ENCODE measurements at places on chromosomes 5 and 9.
A peak's percentile ranks its signal among the peaks of the same experiment; 100 is the strongest.

GRCh38 chr9:94631599-94631998 lies 7.7 kb downstream of the FBP1 start:
- no peak for DNase-seq

DNA sequence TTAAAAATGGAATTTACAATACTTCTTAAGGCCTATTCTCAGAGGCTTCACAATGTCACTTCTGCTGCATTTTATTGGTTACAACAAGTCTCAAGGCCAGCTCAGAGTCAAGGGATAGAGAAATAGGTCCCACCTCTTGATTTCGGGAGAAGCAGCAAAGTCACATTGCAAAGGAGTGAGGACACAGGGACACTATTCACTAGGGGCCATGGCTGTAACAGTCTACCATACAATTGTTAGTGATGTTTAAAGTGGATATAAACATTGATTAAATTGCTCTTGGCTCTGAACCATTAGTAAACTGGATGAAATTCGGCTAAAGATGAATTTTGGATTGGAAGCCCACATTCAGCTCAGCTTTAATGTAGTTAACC lies 21.7 kb upstream of the CMBL start:
- no peak for DNase-seq

DNA sequence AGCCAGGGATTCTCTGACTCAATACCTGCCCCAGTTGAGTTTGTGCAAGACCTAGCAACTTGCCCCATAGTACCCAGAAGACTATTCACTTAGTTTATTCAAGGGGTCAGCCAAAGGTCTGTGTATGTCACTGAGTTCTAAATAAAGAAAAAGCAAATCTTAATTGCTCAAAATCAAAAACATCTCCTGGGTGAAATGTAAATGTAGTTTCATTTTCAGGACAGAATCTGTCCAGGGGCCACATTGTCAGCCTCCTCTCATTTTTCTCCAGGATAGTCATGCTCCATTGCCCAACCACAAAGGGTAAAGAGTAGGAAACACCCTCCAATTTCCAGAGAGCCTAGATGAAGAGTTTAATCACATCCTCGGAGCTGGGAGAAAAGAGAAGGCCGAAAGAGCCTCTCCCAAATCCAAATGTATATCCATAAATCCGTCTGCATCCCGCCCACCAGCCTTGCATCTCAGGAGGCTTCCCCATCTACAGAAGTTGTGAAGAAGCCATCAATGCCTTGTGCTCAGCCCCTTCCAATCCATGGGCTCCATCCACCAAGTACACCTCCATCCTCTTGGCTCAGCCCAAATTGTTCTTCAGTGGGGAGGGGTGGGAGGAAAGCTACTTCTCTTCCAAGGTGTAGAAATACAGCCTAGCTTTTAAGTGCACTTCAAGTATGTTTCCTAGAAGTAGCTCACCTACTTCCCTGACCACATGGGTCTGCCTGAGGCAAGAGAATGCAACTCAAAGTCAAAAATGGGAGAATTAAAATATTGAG lies 26.9 kb downstream of the ADAM19 start:
- no peak for DNase-seq

DNA sequence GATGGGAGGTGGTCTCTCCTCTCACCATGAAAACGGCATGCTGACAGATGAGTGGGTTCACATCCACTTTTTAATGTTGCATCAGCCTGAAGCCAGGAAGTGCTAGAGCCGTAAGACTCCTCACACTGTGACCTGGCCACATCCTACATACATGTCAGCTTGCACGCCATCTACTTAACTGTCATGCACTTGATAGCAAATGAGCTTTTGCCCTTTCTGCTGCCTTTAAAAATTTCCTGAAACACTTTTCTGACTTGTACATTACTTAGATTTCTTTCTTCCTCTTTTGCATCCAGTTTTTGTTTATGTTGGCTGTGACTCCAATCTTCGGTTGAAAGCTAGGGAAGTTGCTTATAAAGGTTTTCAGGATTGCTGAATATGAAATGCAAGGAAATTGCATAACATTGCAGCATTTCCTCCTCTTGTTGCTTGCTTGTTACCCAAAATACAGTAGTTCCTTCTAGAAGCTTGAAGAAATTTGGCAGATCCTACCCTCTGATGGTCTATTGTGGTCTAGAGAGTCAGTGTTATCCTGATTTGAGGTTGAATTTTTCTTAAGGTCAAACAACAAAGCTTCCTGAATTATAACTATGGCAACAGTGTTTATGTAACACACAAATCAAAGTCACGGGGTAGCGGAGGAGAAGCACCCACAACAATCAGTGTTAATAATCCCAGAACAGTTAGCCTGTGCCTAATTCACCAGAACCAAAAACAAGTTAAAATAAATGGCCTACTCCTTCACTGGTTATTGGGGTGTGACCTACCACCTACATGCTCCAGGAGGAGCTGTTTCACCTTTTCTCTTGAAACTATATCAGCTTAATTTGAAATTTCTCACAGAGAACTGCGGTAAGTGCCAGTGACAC lies 232.5 kb downstream of the ARHGAP26 start:
- DNase-seq, result no peak

GRCh38 chr5:96072138-96072790 lies 110.6 kb upstream of the ELL2 start:
- no peak for DNase-seq

DNA sequence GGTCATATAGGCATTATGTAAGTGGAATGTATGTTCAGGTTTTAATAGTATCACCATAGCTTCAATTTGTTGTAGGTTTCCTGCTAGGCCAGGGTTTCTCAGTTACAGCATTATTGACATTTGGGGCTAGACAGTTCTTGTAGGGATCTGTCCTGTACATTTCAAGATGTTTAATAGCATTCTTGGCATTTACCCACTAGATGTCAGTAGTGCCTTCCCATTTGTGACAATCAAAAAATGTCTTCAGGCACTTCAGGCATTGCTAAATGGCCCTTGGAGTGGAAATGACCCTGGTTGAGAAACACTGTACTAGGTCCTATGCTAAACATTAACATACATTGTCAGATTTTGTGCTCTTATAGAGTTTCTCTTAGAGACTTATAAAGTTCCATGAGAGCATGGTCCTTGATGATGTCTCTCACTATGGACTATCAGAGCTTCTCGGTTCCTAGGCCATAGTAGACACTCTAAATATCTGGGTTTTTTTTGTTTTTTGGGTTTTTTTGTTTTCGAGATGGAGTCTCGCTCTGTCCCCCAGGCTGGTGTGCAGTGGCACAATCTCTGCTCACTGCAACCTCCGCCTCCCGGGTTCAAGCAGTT lies 1.4 kb downstream of the KIF20A start:
- DNase-seq, result no peak

DNA sequence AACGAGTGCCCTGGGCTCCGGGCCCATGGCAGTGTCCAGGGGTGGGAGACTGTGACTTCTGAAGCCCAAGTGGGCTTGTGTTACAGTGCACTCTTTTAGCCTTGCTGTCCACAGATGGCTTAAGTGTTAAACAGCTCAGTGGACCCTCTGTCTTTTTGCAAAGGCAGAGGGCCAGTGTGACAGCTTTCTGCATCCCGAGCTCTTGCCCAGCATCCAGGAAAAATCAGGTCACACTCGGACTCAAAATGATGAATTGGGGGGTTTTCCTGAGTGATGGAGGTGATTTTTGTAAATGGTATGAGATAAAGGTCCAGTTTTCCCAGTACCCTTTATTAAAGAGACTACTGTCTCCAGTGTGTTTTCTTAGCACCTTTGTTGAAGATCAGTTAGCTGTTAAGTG lies 321.3 kb upstream of the GRAMD2B start:
- DNase-seq, result no peak

GRCh38 chr5:143561219-143561618 lies 157.7 kb upstream of the NR3C1 start:
- DNase-seq, result no peak

GRCh38 chr9:84170521-84171141 lies 169.9 kb downstream of the SLC28A3 start:
- peak; percentile 86 for DNase-seq

GRCh38 chr5:125263356-125263755 lies 516.9 kb upstream of the ZNF608 start:
- DNase-seq, result no peak

GRCh38 chr5:157509587-157509986 lies 49.6 kb downstream of the NIPAL4 start:
- no peak for DNase-seq

DNA sequence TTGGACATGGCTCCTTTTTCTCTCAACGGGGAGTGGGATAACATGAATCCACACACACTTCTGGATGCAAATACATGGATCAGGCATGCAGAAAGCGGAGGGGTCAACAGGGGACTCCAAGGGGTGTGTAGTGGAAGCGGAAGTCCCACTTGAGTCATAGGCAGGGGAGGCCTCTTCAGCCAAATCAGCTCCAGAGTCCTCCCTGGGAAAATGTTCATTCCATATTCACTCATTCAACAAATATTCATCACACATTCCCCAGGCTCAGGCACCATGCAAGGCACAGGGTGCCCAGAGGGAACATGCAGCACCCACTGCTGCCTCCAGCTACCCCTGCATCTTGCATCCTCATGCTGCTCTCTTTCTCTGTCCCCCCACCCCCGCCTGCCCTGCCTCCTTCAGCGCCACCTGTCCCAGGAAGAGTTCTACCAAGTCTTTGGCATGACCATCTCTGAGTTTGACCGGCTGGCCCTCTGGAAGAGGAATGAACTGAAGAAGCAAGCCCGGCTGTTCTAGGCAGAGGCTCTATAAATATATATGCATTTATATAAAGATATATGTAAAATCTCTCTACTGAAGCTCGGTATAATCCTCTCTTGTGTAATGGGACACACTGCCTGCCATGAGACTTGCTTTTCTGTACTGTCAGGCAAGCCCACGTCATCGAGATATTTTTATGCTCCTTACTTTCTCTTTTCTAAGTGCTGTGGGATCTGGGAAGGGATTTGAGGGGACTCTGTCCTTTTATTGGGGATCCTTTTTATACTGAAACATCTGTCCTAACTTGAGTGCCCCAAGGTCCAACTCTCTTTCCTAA lies 13.6 kb upstream of the AFAP1L1 start:
- DNase-seq, result no peak

GRCh38 chr5:36744773-36745589 lies 131.6 kb upstream of the NIPBL start:
- DNase-seq, result peak; percentile 80

- no peak for DNase-seq
Measured at GRCh38 chr5:139277171-139277570, 16.4 kb upstream of the MATR3 start.

DNA sequence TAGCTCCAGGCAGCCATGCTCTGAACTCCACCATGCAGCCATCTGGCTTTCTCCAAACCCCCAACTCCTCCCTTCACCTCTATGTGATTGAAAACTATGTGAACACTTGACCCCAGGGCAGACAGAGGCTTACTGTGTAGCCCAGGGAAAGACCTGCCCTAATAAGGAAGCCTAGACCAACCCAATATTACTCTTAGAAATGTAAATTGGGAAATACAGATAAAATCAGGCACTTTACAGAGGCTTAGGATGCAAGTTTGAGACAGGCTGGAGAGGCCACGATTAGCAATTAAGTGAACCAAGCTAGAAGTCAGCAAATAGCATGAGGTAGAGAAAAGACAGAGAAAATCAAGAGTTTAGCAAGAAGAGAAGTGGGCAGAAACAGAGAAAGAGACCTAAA lies 141.7 kb upstream of the ABCA1 start:
- no peak for DNase-seq

- DNase-seq, result no peak
Measured at GRCh38 chr9:5361326-5362010, 21.8 kb upstream of the RLN1 start.

DNA sequence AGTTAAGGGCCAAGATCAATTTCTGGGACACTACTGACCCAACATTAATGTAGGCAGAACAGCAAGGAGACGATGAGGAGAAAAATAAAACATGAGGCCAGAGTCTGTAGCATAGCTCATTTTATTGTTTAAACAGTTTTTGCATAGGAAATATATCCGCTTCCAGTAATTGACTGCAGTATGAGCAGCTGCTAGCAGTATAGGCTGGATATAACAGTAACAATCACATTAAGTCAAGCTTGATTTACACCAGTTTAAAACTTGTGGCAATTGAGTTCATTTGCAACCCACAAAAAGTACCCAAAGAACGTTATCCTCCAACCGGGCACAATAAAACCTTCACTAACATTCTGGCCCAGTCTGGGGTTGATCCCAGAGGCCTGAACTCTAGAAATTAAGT lies 232.2 kb downstream of the NFIB start:
- no peak for DNase-seq

- no peak for DNase-seq
Measured at GRCh38 chr5:95801961-95802360, 20.6 kb downstream of the GLRX start.

DNA sequence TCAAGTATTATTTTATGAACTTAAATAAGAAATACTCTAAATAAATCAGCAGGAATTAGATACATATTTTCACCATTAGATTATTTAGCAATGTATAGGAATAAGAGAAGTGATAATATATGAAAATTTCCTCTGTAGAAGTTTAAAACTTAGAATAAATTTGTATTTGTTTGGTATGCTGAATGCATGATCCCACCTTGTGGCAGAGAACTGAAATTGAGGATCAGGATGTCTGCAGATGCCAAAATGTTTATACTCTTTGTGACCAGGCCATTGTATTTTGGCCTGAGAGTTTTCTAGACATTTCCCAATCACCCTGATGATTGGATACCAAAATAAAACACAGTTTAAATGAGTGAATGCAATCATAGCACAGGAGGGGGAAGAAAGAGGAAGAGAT lies 6.3 kb downstream of the TYRP1 start:
- no peak for DNase-seq

- DNase-seq, result no peak
Measured at GRCh38 chr5:112316006-112316405, 103.1 kb downstream of the EPB41L4A start.

GRCh38 chr5:157574456-157575380 lies 857 bp downstream of the ADAM19 start:
- no peak for DNase-seq

DNA sequence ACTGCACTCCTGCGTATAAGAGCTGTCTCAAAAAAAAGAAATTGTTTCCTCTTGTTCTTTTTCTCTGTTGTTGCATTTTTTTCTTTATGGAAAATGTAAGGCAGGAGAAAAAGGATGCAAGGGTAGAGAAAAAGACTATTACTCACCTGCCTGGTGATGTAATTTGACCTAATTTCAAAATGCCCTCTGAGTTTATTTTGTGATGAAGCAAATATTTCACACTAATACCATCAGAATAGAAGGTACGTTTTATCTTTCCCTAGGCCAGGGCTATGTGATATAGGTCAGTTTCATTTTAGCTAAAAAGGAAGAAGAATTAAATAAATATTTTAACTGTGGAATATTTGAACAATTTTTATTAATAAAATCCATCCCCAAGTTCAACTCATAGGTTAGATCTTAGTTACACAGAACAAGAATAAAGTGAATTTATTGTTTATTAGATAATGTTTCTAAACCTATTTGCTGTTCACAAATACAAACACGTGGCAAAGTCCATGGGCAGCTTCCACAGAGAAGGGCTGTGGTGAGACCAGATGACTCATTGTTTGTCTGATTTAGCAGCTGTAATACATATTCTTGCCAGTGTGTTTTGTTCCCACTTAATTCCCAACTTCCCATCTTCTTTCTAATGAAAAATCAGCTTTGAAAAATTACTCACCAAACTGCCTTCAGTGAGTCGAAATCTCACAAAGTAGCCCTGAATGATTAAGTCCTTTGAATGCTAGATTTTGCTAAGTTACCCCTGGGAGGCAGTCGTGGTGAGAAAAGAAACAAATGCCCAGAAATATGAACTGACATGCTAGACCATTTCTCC lies 52.8 kb upstream of the CCDC112 start:
- no peak for DNase-seq

- no peak for DNase-seq
Measured at GRCh38 chr9:88927510-88927909, 63.8 kb upstream of the S1PR3 start.
